Esophagus (tissue), 2 donors: ENCODE measurements at places on chromosomes 2 and 18. TPM values are rescaled to one million over a fixed set of nuclear protein-coding genes. Genes with fewer than 3 reads are reported as not detected.

Gene RAPH1
- polyA plus RNA-seq: 3.8 TPM

Gene MPV17
- polyA plus RNA-seq: 71.2 TPM

Gene SP140L
- 5.5 TPM for polyA plus RNA-seq

Gene MROH2A
- polyA plus RNA-seq: 0.99 TPM

Gene VAMP5
- 39.6 TPM for polyA plus RNA-seq

Gene POTEC
- not detected for polyA plus RNA-seq
